Placental pericyte (primary cell): ENCODE measurements at places on chromosomes 12 and 14. TPM values are rescaled to one million over a fixed set of nuclear protein-coding genes. Genes with fewer than 3 reads are reported as not detected.

ACOT2 gene
- total RNA-seq: 19.3 and 47.9 TPM in 2 replicates

PLEKHG7 gene
- total RNA-seq: not detected in 2 replicates

ADAMTS20 gene
- total RNA-seq: not detected in 2 replicates

SSTR1 gene
- 10.3 and 11.0 TPM in 2 replicates for total RNA-seq

AMN gene
- total RNA-seq: 0.22 TPM in 1 of 2 replicates, not detected in the other

GLIPR1 gene
- total RNA-seq: 29.5 and 150 TPM in 2 replicates

FAIM2 gene
- 0.29 and 6.6 TPM in 2 replicates for total RNA-seq

GARIN6 gene
- total RNA-seq: not detected in 2 replicates

PTPRO gene
- 0.72 TPM in 1 of 2 replicates, not detected in the other for total RNA-seq

LIN52 gene
- 11.3 and 13.1 TPM in 2 replicates for total RNA-seq

BDKRB2 gene
- total RNA-seq: 56.5 and 85.5 TPM in 2 replicates

TMEM229B gene
- total RNA-seq: 0.43 and 0.88 TPM in 2 replicates

ASB8 gene
- total RNA-seq: 21.2 and 24.2 TPM in 2 replicates

KLRD1 gene
- 0.22 and 1.3 TPM in 2 replicates for total RNA-seq

SCN8A gene
- 0.88 and 13.3 TPM in 2 replicates for total RNA-seq

IL31 gene
- total RNA-seq: not detected in 2 replicates

GPR162 gene
- 1.1 TPM in 2 replicates for total RNA-seq

SERPINA10 gene
- not detected in 2 replicates for total RNA-seq

TAS2R7 gene
- total RNA-seq: not detected in 2 replicates

PLD4 gene
- total RNA-seq: under 0.01 TPM in 1 of 2 replicates, not detected in the other

DEGS2 gene
- total RNA-seq: not detected in 2 replicates

TSPAN8 gene
- not detected in 2 replicates for total RNA-seq

PLEKHA5 gene
- 24.5 and 34.5 TPM in 2 replicates for total RNA-seq

GLIPR1L1 gene
- total RNA-seq: not detected in 2 replicates

TMEM52B gene
- total RNA-seq: 15.6 and 71.6 TPM in 2 replicates
